CD4-positive, alpha-beta T cell (primary cell): ENCODE measurements at places on chromosomes 2 and 18. TPM values are rescaled to one million over a fixed set of nuclear protein-coding genes. Genes with fewer than 3 reads are reported as not detected.

DNA sequence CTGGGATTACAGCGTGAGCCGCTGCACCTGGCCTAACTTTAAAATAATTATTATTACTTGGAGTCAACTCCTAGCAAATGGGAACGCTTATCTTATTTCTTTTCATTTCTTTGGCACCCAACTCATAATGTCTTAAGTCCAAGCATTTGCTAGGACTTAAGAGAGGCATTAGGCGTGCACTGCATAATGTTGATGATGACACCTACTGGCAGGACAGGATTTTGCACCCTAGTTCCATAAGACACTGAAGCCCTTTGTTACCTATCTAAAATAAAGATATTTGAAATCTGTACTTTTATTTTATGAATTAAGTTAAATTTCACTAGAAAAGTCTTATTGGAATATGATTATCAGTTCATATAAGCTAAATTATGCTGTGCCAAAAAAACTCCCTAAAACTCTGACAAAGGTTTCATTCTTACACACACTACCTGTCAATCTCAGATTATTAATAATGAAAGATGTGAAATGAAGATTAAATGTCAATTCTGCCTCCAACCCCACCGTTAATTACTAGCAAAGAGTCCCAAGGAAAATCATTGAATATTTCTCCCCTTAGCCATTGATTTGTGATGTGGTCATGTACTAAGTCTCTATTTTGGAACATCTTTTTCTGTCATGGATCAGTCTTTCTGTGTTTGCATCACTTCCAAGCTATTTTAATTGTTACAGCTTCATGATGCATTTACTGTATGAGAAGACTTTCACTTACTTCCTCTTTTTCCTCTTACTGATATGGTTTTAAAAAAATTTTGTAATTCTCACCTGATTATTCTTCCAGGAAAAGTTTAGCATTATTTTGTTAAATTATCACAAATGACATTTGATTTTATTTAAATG lies 12.7 kb upstream of the CDH2 start:
- H3K36me3 ChIP-seq = no peaks in the 10 kb centered on the region
- DNase-seq = no peak
- H3K27me3 ChIP-seq = no peaks in the 10 kb centered on the region
- no peaks in the 10 kb centered on the region for H3K4me1 ChIP-seq

- no peak for DNase-seq
- no peaks in the 10 kb centered on the region for H3K4me1 ChIP-seq
- H3K27me3 ChIP-seq = no peaks in the 10 kb centered on the region
Measured at GRCh38 chr18:10015288-10015701, 101.5 kb downstream of the VAPA start.

DNA sequence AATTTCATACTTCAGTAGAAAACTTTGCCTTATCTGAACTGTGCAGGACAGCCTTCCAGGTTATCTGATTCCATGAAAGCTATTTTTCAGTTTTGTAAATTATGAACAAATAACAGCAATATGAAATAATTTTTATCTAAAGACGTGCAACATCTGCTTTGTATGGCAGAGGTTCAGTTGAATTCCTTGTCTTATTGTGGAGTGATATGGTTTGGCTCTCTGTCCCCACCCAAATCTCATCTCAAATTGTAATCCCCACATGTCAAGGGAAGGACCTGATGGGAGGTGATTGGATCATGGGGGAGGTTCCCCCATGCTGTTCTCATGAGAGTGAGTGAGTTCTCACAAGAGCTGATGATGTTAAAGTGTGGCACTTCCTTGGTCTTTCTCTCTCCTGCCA lies 18.1 kb upstream of the RPIA start:
- H3K4me3 ChIP-seq = no peak overlapping the region
- no peaks in the 10 kb centered on the region for H3K36me3 ChIP-seq

Gene DSEL
- total RNA-seq = 0.52 TPM

Gene MYL1
- not detected for total RNA-seq

Gene NCKAP5
- total RNA-seq = not detected
